ENCODE measurements at places on chromosomes 13 and 19.
A peak's percentile ranks its signal among the peaks of the same experiment; 100 is the strongest.

DNA sequence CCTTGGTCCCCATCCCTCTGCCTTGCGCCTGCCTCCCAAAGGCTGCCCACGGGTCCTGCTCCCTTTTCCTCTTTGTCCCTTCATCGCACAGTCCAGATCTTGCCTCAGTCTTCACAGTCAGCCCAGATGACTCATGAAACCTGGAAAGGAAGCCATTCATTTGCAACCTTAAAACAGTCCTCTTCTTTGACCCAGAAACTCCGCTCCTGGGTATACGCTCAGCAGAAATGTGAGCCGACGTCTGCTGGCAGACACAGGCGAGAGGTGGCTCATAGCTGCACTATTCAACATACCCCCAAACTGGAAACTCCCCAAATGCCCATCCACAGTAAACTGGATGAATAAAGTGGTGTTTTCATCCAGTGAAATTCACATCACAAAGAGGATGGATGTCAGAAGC, 13.6 kb upstream of the PEPD start:
- DNase-seq = no peak

- no peak for DNase-seq
Measured at GRCh38 chr13:59425211-59425741, 738.5 kb downstream of the DIAPH3 start.

- no peak for DNase-seq
Measured at GRCh38 chr13:97423300-97424045, 10.5 kb upstream of the RAP2A start.

GRCh38 chr13:74886502-74886901, 595.5 kb downstream of the TBC1D4 start:
- DNase-seq = no peak

DNA sequence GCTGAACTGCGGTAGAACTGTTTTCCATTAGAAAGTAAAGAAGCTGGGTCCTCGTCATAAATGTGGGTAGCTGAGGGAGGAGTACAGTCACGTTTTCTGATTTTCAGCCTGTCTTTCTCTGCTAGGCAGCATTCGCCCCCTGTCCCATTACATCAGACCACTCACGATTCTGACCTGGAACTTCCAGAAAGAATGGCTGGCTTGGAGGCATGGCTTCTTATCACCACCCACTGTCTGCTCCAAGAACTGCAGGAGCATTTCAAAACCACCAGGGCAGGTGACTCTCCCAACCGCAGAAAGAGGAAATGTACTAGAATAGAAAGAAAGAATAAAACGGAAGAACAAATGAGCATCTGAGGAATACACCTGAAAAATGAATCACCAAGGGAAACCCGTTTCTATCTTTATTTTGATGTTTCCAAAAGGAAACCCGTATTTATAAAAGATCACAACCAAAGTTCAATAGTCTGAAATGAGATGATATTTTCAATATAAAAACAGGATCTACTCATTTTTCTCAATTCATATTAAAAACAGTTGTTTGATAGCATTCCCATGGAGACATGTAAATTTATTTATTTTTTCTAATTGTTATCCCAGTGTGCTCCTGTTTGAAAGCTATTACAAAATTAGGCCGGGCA, 22.1 kb upstream of the POMP start:
- peak; percentile 77 for DNase-seq

- DNase-seq = no peak
Measured at GRCh38 chr19:58053480-58054156, 5.5 kb upstream of the ZNF135 start.

DNA sequence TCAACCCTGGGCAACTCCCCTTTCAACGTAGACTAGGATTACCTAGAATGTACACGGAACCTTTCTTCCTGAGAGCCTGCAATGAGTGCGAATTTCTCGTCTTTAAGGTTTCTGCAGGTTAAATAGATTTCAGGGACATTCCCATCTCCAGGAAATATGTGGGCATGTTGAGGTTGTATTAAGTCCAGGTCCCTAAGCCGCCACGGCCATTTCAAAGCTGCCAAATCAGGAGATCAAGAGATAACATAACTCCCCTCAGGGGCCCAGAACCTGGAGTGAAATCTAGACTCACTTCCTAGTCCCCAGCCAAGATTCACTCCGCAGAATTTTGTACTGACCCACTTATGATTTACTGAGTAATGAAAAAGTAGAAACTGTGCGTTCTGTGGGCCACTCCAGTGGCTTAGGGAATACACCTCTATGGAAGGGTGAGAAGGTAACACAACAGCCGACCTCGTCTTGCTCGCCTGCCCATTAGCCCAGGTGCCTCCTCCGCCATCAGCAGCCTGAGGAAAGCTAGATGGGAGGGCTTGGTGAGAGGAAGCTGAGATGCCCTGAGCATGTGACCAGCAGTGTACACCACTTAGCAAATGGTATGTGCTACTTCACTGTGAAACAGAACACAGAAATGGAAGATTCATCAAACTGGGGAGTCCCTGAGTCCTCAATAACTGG, 98.5 kb upstream of the SOX1 start:
- DNase-seq = no peak

DNA sequence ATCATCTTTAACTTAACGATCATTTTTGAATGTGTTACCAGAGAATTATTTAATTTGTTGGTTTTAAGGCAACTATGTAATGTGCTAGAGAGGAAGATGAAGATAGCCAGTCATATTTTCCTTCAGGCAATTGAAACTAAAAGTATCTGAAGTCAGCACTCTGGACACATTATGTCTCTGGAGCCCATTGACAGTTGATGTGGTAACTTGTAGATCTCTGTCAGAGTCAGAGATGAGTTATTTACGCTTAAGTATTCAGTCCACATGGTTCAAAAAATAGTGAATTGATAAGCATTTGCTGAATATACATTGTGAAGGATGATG, 2.1 kb downstream of the ZMYM2 start:
- no peak for DNase-seq

GRCh38 chr19:11496391-11497163, 9.1 kb downstream of the ZNF653 start:
- DNase-seq = peak; percentile 65

DNA sequence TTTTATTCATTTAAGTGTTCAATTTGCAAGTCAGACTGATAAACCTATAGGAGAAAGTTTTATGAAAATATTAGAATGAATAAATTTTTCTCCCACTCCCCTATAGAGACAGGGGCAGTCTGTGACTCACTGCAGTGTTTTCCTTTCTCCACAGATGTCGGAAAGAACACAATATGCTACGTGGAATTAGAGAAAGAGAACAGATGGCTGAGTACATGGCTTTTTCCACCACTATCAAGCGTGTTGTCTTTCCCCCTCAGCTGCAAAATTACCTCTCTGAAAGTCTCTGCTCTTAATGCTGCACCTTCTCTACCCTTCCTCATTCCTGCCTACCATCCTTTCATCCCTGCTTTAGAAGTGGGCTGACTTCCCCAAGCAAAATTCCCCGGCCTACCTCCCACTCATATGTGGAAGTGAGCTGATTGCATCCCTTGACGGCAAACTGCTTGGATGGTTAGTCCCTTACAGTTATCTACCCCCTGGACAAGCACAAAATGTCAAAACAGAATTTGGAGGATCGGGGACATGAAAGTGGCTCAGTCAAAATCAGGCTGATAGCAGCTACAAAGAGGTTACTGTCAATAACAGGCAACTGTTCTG, 30.0 kb downstream of the FLT1 start:
- no peak for DNase-seq

DNA sequence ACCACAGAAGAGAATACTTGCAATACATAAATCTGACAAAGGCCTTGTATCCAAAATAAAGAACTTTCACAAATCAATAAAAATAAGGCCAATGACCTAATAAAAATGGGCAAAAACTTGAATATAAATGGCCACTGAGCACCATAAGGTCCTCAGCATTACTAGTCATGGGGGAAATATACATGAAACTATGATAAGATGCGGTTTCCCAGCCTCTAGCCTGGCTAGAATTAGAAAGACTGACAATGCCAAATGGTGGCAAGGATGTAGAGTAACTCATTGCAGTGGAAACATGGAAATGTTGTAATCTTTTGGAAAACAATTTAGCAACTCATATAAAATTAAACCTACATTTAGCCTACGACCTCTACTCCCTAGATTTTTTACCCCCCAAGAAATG, 227.1 kb downstream of the GGACT start:
- no peak for DNase-seq

DNA sequence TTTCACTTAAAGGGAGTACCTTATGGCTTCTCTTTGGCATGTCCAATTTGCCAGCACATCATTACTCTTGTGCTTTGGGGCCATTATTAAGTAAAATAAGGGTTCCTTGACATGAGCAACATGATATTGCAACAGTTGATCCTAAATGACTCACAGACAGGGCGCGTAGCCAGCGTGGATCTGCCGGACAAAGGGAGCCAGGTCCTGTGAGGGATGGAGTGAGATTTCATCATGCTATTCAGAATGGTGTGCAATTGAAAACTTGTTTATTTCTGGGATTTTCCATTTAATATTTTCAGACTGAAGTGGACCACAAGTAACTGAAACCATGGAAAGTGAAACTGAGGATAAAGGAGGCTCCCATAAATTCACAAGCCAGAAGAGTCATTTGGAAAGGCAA, 48.6 kb upstream of the WASF3 start:
- DNase-seq = no peak

- DNase-seq = no peak
Measured at GRCh38 chr13:92578358-92578757, 648.2 kb upstream of the GPC6 start.

DNA sequence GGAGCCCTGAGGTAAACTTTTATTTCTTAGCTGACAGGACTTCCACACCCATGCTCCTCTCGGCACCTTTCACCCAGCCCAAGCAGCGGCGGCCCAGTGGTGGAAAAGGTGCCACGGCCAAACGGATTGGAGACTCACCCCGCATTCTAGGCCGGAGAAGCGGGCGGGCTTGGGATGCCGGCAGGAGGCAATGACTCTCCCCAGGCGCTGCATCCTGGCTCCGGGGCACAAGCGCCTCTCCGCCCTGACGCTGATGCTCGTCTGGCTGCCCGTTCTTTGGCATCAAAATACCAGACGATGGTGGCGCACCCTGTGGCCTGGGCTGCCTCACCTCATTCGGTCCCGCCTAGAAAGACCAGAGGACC, 6.7 kb upstream of the ZNF606 start:
- DNase-seq = no peak

GRCh38 chr19:2394442-2395292, 32.7 kb downstream of the TIMM13 start:
- DNase-seq = no peak

DNA sequence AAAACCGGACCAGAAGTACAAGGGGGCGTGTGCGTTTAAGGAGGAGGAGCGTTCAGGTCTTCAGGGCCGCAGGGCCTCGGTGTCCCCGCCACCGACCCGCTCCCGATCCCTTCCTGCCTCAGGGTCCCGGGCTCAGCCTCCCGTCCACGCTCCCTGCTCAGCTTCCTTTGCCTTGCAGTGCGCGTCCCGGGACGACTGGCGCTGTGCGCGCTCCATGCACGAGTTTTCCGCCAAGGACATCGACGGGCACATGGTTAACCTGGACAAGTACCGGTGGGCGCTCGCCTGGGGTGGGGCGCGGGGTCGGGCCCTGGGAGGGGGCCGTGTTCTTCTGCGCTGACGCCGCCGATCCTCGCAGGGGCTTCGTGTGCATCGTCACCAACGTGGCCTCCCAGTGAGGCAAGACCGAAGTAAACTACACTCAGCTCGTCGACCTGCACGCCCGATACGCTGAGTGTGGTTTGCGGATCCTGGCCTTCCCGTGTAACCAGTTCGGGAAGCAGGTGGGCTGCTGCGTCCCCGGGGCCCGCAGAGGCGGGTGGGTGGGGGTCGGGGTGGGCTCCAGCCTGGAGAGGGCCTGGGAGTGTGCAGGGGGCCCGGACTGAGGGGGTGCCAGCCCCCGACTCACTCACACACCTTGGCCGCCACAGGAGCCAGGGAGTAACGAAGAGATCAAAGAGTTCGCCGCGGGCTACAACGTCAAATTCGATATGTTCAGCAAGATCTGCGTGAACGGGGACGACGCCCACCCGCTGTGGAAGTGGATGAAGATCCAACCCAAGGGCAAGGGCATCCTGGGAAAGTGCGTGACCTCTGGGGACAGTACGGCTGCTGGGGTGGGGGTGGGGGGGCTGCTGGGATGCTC, 1.4 kb downstream of the GPX4 start:
- DNase-seq = peak; percentile 79
